ENCODE measurements at places on chromosomes 3 and 15. TPM values are rescaled to one million over a fixed set of nuclear protein-coding genes. Genes with fewer than 3 reads are reported as not detected.

GRCh38 chr3:57864853-57865252 is 108.7 kb downstream of the SLMAP start:
- no peaks in the 10 kb centered on the region for H3K36me3 ChIP-seq
- no peaks in the 10 kb centered on the region for H3K27me3 ChIP-seq
- no peaks in the 10 kb centered on the region for H3K4me1 ChIP-seq
- H3K4me3 ChIP-seq = no peak overlapping the region
- H3K27ac ChIP-seq = no peak overlapping the region
- no peak for DNase-seq

DNA sequence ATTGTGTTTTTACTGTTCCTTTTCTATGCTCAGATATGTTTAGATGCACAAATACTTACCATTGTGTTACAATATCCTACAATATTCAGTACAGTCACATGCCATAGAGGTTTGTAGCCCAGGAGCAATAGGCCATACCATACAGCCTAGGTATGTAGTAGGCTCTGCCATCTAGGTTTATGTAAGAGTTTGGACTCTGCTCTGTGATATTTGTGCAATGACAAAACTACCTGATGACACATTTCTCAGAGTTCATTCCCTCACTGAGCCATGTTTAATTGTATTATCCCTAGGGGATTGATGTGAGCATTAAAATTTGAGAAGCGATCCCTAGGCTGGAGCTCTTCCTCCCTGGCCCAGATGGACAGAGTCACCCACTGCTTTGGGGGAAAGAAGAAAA is 270.0 kb upstream of the PROK2 start:
- DNase-seq = no peak
- no peaks in the 10 kb centered on the region for H3K4me1 ChIP-seq
- no peak overlapping the region for H3K4me3 ChIP-seq
- no peak overlapping the region for H3K27ac ChIP-seq

- no peaks in the 10 kb centered on the region for H3K27me3 ChIP-seq
- peaks cover 37% of the 10 kb centered on the region for H3K4me1 ChIP-seq
- no peak for DNase-seq
- no peak overlapping the region for H3K27ac ChIP-seq
- H3K4me3 ChIP-seq = no peak overlapping the region
- no peaks in the 10 kb centered on the region for H3K36me3 ChIP-seq
These were observed 396.0 kb upstream of the THBS1 start for GRCh38 chr15:39184701-39185390.

- H3K36me3 ChIP-seq = no peaks in the 10 kb centered on the region
- H3K27me3 ChIP-seq = no peaks in the 10 kb centered on the region
- H3K4me1 ChIP-seq = no peaks in the 10 kb centered on the region
- H3K4me3 ChIP-seq = no peak overlapping the region
- H3K27ac ChIP-seq = no peak overlapping the region
- no peak for DNase-seq
These were observed 27.9 kb upstream of the PRR23E start for GRCh38 chr3:127165036-127165435.

DNA sequence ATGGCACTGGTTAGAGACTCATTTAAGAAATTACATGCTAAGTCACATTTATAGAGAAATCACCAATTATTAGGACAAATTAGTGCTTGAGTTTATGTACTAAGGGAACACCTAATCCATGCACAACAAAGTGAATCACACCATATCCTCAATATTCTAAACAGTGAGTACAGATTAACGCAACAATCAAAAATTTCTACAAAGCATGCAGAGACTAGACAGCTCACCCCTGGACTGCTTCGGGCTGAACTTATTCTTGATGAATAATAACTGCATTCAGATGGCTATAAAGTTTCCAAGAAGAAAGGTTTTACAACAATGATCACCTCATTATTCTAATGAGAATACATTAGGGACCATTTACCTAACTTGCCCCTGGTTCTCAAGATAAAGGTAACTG is 66.5 kb downstream of the LRRFIP2 start:
- H3K4me3 ChIP-seq = no peak overlapping the region
- no peak for DNase-seq
- no peaks in the 10 kb centered on the region for H3K27me3 ChIP-seq
- H3K36me3 ChIP-seq = no peaks in the 10 kb centered on the region
- no peak overlapping the region for H3K27ac ChIP-seq

The CD86 gene
- 0.98 TPM for total RNA-seq

- H3K27ac ChIP-seq = no peak overlapping the region
- H3K36me3 ChIP-seq = no peaks in the 10 kb centered on the region
- no peak overlapping the region for H3K4me3 ChIP-seq
- no peaks in the 10 kb centered on the region for H3K27me3 ChIP-seq
- no peaks in the 10 kb centered on the region for H3K4me1 ChIP-seq
- DNase-seq = no peak
These were observed 78.4 kb upstream of the OSTN start for GRCh38 chr3:191120447-191121298.

Measured in vagina (tissue), 2 donors.